NCI-H2081 treated with DMSO at 0.1 percent for 48 hours (cell line): ENCODE measurements at places on chromosomes 3 and 15.

- no peak for DNase-seq
Measured at GRCh38 chr15:62348623-62349022, 183.5 kb upstream of the C2CD4B start.

DNA sequence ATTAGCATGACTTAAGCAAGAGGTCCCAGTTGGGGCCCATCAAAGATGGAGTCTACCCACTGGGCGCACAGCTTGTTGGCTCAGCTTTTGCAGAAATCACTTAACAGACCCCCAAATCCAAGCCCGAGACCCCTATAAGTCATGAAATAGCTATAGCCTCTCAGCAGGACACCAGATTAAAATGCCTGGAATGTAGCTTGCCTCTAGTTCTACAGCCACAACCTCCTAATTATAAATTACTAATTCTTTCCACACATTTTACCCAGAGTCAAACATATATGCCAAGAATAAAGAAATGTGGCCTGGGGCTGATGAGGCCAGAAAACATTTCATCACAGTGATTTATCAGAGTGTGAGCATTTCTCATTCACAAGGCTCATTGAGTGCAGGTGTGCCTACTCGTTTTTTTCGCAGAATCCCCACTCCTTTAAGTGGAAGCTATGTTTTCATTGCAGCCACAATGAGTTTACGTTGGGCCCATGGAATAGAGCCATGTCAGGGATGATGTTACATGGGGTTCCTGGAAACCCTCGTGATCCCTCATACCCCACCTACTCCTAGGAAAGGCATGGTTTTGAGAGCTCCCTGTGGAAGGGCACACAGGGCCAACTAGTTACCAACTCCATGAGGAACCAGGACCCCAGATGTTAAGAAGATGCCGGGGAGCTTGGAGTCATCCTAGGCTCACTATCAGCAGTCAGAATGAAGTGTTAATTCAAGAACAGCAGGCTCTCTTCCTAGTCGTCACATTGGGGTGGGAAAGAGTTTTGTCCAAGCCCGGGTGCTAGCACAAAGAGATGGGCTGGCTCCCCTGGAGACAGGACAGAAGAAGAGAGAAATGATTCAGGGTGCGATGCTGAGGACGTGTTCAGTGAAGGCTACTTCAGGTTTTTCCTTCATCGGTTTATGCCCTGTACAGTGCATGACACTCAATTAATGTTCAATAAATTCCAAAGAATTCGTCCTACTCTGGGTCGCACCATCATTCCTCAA lies 90.2 kb upstream of the ABHD17C start:
- DNase-seq = no peak

- DNase-seq = no peak
Measured at GRCh38 chr15:63605816-63606215, 8.6 kb downstream of the FBXL22 start.

DNA sequence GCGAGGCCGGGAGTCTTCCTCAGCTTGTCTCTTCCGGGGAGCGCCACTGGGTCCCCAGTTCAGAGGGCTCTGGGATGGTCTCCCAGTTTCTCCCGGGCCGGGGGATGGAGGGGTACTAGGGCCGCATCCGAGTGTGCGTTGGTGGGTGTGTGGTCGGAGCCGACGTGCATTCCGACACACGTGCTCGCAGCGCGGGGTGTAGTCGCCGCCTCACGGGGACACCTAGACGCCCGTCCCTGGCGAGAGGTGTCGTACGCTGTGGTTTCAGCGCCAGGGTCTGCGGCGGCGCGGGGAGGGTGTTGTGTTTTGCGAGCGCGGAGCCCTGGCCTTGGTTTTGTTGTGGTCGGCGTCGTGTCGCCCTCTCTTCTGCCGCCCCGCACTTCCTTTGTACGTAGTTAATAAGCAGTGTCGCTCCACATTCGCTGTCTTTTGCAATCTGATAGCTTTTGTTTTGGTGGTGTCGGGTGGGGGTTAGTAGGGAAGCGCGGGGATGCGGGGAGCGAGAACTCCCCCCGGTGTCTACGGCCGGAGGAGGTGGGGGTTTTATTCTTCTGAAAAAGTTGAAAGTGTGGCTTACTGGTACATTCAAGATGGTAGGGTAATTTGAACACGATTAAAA lies 2.2 kb downstream of the IGF1R start:
- DNase-seq = no peak

DNA sequence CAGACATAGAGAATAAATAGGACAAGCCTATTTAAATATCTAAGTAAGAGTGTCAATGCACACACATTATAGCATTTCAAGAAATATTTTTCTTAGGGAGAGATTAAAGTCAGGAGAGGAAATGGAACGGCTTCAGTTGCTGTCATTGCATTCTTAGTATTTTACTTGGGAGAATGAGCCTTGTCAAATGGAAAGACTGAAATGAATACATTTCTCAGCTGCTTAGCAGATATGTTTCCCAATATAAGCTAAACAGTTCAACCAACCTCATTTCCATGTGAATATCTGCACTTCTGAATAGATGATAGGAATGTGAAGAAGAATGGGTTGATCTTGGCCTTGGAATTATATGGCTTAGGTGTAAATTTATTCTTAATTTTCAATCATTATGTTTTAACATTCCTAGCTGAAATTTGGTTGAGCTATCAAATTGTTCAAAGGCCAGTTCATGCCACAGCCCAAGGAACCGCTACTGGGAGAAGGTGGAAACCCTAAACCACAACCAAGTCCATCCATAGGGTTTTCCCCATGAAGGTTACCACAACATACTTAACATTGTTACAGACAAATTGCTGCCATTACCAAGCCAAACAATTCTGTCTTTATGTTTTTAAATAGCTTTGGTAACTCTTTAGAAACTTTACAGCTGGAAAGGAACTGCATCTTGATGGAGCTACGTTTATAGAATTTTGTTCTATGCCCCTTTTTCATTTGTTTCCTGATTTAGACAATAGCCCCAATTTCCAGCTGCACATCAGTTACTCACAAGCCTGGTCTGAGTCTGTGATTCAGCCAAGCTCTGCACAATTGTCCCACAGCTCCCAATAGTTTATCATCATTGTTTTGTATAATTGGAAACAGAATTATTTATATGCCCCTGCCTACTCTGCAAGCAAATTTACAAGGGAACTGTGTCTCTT lies 459.6 kb downstream of the MECOM start:
- no peak for DNase-seq

DNA sequence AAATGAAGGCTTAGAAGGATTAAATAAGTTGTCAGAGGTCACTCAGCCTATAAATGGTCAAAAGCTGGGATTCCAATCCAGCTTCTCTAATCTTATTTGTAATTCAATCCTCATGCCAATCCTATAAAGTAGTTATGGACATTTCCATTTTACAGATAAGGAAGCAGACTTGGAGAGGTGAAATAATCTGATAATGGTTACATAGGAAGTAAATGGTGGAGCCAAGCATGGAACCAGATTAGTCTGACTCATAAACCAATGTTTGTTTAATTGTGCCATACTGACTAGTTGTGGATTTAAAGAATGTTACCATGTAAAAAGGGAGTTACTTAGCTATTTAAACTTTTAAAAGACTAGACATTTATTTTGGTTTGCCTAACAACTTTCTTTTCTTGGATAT lies 59.7 kb downstream of the KCNAB1 start:
- DNase-seq = no peak

GRCh38 chr15:27592036-27592760 lies 506.9 kb downstream of the OCA2 start:
- no peak for DNase-seq

DNA sequence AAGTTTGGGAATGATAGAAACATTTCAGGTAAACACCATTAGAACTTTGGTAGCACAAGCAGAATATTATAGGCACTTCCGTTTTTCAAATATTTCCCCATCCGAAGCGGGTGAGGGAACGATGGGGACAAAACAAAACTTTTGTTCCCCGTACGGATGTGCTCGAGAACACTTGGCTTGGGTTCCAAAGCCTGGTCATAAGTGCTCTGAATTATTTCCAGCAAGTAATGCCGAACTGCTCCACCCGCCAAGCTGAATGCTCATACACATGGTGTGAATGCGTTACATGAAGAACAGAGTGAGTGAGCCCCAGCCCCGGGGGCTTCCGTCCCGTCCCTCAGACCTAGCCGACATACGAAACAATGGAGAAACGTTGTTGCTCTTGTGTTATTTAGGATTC lies 438.2 kb upstream of the ARRDC4 start:
- no peak for DNase-seq

- DNase-seq = no peak
Measured at GRCh38 chr3:124605781-124606579, 124.3 kb upstream of the UMPS start.

DNA sequence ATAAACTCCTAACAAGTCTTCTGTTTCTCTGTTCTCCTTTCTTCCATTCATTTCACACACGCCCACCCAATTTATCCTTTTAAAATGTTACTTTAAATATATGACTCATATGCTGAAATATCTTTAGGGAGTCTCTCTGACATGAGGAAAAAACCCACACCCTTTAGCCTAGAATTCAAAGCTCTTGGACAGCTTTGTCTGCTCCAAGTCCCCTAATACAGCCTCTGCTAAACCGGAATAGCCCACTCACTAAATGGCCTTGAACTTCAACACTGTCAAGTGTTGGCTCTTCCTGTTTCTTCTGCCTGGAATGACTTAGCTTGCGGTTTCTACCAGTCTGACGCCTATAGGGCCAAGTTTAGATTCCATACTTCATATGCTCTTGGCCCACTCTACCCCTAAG lies 3.3 kb upstream of the CD96 start:
- no peak for DNase-seq

DNA sequence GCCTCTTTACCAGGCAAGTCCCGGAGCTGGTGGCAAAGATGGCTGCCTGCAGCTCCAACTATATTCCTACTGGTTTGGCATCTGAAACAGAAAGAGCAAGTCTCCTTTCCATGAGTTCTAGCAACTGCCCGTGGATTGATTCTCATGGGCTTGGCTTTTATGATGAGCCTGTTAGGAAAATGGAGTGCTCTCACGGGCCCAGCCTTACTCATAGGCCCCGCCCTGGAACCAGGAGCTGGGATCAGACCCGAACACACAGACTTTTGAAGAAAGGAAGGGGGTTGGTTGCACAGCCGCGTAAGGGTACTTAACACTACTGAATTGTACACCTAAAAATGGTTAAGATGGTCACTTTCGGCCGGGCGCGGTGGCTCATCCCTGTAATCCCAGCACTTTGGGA lies 2.9 kb downstream of the NRROS start:
- no peak for DNase-seq

DNA sequence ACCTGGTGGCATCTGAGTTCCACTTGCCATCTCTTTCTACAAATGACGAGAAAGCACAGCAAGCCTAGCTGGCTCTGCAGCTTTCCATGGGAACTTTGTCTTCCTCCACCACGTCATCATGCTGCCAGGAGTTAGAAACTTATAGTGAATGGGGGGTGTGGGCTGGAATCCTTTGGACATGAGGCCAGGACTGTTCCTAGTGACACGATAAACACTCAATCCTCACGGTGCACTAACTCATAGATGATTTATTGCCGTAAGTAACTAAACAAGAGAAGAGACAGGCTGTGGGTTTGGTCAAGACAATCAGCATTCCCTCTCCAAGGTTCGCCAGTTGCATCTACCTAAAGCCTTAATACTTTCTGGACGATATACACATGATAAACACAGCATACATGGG lies 50.6 kb downstream of the OXNAD1 start:
- no peak for DNase-seq

DNA sequence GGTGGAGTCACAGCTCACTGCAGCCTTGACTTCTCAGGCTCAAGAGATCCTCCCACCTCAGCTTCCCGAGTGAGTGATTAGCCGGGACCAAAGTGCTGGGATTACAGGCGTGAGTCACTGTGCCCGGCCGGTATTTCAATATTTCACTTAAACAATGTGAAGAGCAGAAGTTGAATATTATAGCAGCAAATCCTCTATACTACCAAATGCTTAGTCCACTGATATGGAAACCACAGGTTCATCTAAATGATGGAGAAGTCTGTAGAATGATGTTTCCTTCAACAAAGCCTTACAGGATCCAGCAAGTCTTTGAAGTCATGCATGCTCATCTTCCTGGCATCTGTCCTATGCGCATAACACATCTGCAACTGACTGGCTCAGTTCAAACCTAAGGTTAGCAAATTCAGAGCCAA lies 20.3 kb upstream of the UACA start:
- DNase-seq = no peak

DNA sequence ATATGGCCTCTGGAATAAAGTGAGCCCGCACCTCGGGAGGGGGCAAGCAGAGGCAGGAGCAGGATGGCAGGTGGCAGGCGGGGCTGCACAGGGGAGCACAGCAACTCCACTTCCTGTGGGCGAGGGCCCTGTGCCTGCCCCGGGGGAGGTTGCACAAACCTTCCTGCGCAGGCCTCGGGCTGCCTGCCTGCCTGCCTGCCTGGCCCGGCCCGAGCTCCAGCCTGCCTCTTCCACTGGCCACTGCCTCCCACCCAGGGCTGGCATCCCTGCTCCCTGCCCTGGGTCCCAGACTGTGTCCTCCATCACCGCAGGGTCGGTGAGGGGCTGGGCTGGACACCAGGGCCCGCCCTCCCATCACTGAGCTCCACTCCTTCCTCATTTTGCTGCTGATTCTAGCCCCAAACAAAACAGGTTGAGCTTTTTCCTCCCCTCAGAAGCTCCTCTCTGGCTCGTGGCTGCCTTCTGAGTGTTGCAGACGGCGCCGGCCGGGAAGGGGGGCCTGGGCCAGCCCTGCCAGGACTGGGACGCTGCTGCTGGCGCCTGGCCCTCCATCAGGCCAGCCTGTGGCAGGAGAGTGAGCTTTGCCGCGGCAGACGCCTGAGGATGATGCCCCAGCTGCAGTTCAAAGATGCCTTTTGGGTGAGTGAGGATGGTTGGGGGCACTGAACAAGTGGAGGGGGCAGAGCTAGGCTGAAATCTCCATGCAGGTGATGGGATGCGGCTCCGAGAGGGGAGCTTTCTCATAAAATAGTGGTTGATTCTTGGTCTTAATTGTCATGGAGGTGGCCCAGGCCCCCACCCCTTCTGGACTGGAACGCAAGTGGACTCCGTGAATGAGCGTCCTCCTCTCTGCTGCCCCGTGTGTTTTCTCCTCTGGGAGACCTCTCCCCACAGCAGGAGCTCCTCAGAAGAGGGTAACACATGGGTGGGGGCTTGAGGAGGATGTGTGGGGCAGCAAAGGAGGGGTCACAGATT lies at the start of gene PSTPIP1:
Gene PSTPIP1 (plus strand): TSS at position 156 of the 975 bp plus-strand sequence. CDS start 448 bp downstream, at position 604.
- no peak for DNase-seq

DNA sequence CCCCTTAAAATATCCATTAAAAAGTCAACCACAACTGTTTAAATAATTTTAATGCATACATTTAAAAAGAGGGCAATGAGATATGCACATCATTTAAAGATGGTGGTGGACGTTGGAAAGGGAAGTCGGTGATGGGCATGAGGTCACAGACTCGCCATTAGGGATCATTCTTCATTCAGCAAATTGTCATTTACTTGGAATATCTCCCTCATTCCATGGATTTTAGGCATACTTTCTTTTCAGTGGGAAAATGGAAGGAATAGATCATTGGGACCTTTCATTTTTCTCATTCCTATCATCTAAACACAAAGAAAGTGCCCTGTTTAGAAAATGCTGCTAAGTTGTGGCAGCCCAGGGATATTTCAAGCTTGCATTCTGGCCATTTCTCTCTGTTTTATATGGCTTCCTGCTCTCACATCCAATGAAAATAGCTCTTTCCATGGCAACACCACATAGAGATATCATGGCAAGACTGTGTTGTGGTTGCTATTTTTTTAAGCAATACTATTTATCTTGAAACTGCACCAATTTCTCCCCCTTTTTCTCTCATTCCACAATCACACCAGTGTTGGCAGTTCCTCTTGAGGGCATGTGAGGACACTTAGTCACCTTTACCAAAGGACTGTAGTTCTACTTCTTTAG lies 40.7 kb upstream of the LMCD1 start:
- no peak for DNase-seq

GRCh38 chr3:192054881-192055280 lies 593.9 kb downstream of the PYDC2 start:
- no peak for DNase-seq
